ENCODE measurements at places on chromosomes 11 and 22.
A peak's percentile ranks its signal among the peaks of the same experiment; 100 is the strongest.

DNA sequence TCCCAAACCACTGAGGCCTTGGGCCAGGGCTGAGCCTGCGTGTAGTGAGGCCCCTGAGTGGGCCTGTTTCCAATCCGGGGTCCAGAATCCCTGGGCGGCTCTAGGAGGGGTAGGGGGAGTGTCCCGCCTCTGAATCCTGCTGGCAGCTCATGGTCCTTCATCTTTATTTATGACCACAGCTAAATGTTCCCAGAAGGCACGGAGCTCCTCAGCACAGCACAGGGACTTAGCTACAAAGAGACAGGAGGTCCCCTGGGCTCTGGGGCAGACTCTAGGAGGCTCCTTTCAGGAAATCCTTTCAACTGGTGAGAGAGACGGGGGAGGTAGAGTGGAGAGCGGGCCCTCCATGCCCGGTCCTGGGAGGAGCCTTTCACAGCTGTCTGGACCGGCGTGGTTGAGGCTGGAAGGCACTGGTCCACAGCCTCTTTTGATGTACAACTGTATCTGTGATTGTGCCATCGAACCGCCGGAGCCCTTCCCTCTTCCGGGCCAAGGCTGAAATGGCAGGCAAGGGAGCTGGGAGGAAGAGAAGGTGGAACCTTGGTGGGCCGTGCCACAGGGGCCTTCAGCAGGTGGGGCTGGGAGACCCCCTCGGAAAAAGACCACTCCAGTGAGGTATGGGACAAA is 46.8 kb downstream of the SCUBE1 start:
- no peaks in the 10 kb centered on the region for H3K36me3 ChIP-seq
- no peak for DNase-seq
- no peak overlapping the region for H3K27ac ChIP-seq
- peaks cover 16% of the 10 kb centered on the region for H3K4me1 ChIP-seq
- H3K27me3 ChIP-seq = no peaks in the 10 kb centered on the region
- no peak overlapping the region for H3K4me3 ChIP-seq

- no peak overlapping the region for H3K4me3 ChIP-seq
- no peaks in the 10 kb centered on the region for H3K4me1 ChIP-seq
- H3K36me3 ChIP-seq = peaks cover 70% of the 10 kb centered on the region
- H3K27ac ChIP-seq = no peak overlapping the region
- no peak for DNase-seq
These were observed 102.9 kb upstream of the GAL start for GRCh38 chr11:68581439-68581838.

GRCh38 chr22:41382098-41382578 is 396 bp downstream of the TEF start:
- H3K36me3 ChIP-seq = peaks cover under 1% of the 10 kb centered on the region
- peaks cover 19% of the 10 kb centered on the region for H3K4me1 ChIP-seq
- no peaks in the 10 kb centered on the region for H3K27me3 ChIP-seq
- peak overlapping the region; percentile 99 for H3K27ac ChIP-seq
- H3K4me3 ChIP-seq = peak overlapping the region; percentile 52

GRCh38 chr11:119734788-119735187 is 5.8 kb upstream of the NECTIN1 start:
- H3K4me1 ChIP-seq = peaks cover 40% of the 10 kb centered on the region
- peaks cover 3% of the 10 kb centered on the region for H3K27me3 ChIP-seq
- H3K4me3 ChIP-seq = no peak overlapping the region
- no peak for DNase-seq
- no peak overlapping the region for H3K27ac ChIP-seq

- peaks cover 2% of the 10 kb centered on the region for H3K4me1 ChIP-seq
- no peak overlapping the region for H3K27ac ChIP-seq
- DNase-seq = peak; percentile 71
- no peaks in the 10 kb centered on the region for H3K36me3 ChIP-seq
These were observed 191.0 kb downstream of the NAV2 start for GRCh38 chr11:19903620-19904069.

GRCh38 chr11:65663639-65664200 is 1.0 kb upstream of the RELA start:
- H3K27ac ChIP-seq = peak overlapping the region; percentile 98
- H3K27me3 ChIP-seq = no peaks in the 10 kb centered on the region
- peak; percentile 57 for DNase-seq
- H3K4me1 ChIP-seq = peaks cover 12% of the 10 kb centered on the region
- H3K4me3 ChIP-seq = peak overlapping the region; percentile 55

- peak; percentile 92 for DNase-seq
- peaks cover 41% of the 10 kb centered on the region for H3K4me1 ChIP-seq
- peaks cover 29% of the 10 kb centered on the region for H3K36me3 ChIP-seq
These were observed 553 bp downstream of the PATZ1 start for GRCh38 chr22:31345331-31346254.

- no peaks in the 10 kb centered on the region for H3K27me3 ChIP-seq
- no peak within 1 kb of the TSS for H3K4me3 ChIP-seq
- H3K27ac ChIP-seq = no peak within 1 kb of the TSS
These were observed at the start of gene PTPRCAP for GRCh38 chr11:67437082-67437808. Gene PTPRCAP (minus strand): TSS chr11:67437682. CDS start chr11:67437619, 63 bp downstream.

GRCh38 chr11:76657187-76658170 is 13.1 kb downstream of the LRRC32 start:
- no peaks in the 10 kb centered on the region for H3K27me3 ChIP-seq
- peaks cover 14% of the 10 kb centered on the region for H3K4me1 ChIP-seq
- peak overlapping the region; percentile 8 for H3K27ac ChIP-seq
- peaks cover 2% of the 10 kb centered on the region for H3K36me3 ChIP-seq
- H3K4me3 ChIP-seq = no peak overlapping the region

GRCh38 chr11:68148879-68149278 is 27.7 kb upstream of the CHKA start:
- peaks cover 36% of the 10 kb centered on the region for H3K4me1 ChIP-seq
- no peaks in the 10 kb centered on the region for H3K36me3 ChIP-seq
- DNase-seq = no peak
- no peak overlapping the region for H3K27ac ChIP-seq
- H3K27me3 ChIP-seq = no peaks in the 10 kb centered on the region
- no peak overlapping the region for H3K4me3 ChIP-seq

- no peaks in the 10 kb centered on the region for H3K36me3 ChIP-seq
- no peak for DNase-seq
- no peak overlapping the region for H3K27ac ChIP-seq
- no peak overlapping the region for H3K4me3 ChIP-seq
- H3K4me1 ChIP-seq = no peaks in the 10 kb centered on the region
- H3K27me3 ChIP-seq = peaks cover 21% of the 10 kb centered on the region
These were observed 7.1 kb downstream of the DCHS1 start for GRCh38 chr11:6648501-6648900.

- no peaks in the 10 kb centered on the region for H3K36me3 ChIP-seq
- no peak overlapping the region for H3K4me3 ChIP-seq
- peaks cover 48% of the 10 kb centered on the region for H3K4me1 ChIP-seq
- no peak for DNase-seq
These were observed 20.5 kb upstream of the GSTP1 start for GRCh38 chr11:67562963-67563704.

DNA sequence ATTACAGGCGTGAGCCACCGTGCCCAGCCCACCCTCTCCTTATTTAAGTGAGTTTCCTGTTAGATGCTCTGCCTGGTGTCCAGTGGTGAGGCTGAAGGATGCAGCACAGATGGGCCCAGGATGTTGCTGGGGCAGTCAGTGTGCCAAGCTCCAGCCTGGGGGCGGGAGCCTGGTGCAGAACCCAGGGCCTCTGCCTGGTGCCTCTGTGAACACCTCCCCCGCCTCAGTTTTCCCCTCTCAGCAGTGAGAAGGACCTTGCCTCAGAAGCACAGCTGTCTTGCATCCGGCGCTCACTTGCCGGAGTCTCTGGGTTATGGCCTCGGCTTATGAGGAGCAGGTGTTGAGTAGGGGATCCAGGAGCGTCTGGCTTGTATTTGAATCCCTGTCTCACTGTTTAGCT is 116.2 kb downstream of the KIAA1671 start:
- H3K36me3 ChIP-seq = peaks cover 11% of the 10 kb centered on the region
- no peaks in the 10 kb centered on the region for H3K27me3 ChIP-seq
- H3K27ac ChIP-seq = no peak overlapping the region
- no peak overlapping the region for H3K4me3 ChIP-seq
- peaks cover 5% of the 10 kb centered on the region for H3K4me1 ChIP-seq

- peak; percentile 54 for DNase-seq
- no peaks in the 10 kb centered on the region for H3K36me3 ChIP-seq
- H3K27me3 ChIP-seq = no peaks in the 10 kb centered on the region
These were observed 15.3 kb downstream of the MICAL2 start for GRCh38 chr11:12125609-12126149.

- no peaks in the 10 kb centered on the region for H3K27me3 ChIP-seq
- no peak overlapping the region for H3K27ac ChIP-seq
- no peak for DNase-seq
These were observed 31.6 kb downstream of the TTC12 start for GRCh38 chr11:113345978-113346377.

DNA sequence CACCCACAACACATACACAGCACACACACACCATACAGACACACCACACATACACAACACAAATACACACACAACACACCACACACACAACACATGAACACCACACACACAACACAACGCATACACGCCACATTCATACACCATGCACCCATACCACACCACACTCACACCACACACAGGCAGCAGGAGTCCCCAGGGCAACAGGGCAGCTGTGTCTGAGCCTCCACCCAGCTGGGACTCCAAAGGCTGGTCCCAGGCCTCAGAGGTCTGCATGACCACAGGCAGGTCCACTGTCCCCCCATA is 3.3 kb upstream of the WNT7B start:
- H3K27me3 ChIP-seq = peaks cover 43% of the 10 kb centered on the region
- no peak overlapping the region for H3K27ac ChIP-seq
- no peak for DNase-seq
- H3K4me3 ChIP-seq = no peak overlapping the region
- peaks cover 11% of the 10 kb centered on the region for H3K4me1 ChIP-seq
